BJ (cell line): ENCODE measurements at places on chromosomes 7 and 10.

- DNase-seq: peak; percentile 57
These were observed 89.6 kb downstream of the PPP1R17 start for GRCh38 chr7:31776616-31777015.

DNA sequence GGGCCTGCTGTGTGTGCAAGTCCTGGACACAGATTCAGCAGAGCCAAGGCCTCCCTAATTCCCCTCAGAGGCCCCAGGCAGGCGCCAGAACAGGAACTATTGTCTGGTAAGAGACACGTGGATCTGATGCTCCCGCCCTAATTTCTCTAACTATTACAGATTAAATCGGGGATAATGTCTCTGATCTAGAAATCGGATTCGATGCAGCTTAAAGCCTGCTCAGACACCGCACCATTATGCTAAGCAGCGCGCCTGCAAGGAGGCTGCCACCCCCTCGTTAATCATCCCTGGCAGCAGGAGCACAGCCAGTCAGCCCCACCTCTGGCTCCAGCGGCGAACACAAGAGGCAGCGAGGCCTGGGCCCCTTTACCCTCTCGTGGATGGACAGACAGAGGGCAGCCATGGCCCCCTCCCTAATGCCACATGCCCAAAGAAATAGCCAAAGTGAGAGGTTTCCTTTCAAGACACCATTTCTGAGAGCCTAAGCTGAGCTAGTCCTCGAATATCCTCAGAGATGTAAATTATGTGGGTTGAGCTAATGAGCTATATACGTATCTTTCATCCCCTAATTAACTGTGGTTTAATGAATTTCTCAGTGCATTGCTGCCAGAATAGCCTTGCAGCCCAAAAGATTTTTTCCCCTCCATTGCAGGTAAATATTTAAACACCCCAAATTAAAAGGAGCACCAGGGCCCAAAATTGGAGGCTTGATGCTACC, 122.1 kb downstream of the GRID1 start:
- no peak for DNase-seq

GRCh38 chr10:10499839-10500238, 517.8 kb upstream of the CELF2 start:
- DNase-seq: no peak

- DNase-seq: no peak
These were observed 14.9 kb upstream of the LGI1 start for GRCh38 chr10:93742633-93743349.

DNA sequence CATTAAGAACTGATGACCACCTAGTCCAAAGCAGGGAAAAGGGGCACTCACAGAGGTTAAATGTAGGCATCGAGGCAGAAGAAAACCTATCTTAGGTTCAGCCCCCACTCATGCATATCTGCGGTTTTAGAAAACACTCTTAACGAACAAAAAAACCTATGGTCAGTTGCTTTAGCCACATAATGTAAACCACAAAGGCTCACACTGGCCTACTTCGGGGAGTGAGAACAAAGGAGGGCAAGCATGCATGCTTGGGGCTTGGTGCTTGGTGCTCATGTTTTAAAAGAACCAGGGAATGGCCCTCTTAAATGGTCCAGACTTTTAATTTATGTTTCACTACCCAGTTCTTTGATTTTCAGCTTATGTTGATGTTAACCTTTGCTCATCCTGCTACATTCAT, 14.2 kb downstream of the INSYN2A start:
- DNase-seq: no peak

GRCh38 chr7:77697535-77697831, 1.2 kb downstream of the RSBN1L start:
- DNase-seq: no peak

- DNase-seq: no peak
These were observed 13.6 kb upstream of the MSS51 start for GRCh38 chr10:73446926-73447325.

DNA sequence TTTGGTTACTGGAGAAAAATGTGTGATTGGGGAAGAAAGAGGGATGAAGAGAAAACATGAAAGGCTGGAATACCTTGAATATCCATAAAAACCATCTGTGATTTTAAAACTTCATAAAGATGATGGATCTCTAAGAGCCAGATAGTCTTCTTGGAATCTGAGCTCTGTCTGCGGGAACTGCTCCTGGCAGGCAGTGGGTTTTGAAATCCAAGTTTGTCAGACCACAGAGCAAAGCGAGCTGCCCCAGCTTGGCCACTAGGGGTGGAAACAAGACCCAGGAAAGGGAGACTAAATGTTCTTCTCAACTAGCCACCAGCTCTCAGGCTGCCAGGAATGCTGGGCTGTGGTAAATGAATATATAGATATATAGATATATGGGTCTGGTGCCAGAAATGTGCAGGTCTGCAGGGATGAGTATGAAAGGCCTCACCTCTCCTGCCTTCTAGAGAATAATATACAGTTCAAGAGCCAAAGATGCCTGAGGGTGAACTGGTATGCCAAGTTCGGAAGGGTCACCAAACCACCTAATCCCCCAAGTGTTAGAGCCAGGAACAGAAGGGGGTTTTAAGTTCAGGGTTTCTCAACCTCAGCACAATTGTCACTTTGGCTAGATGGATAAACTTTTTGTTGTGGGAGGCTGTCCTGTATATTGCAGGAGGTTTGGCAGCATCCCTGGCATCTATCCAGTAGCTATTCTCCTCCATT, 208.8 kb downstream of the KCNMA1 start:
- DNase-seq: no peak

- no peak for DNase-seq
These were observed 9.6 kb downstream of the ESYT2 start for GRCh38 chr7:158819571-158820203.

- no peak for DNase-seq
These were observed 6.7 kb downstream of the ZNF518A start for GRCh38 chr10:96136810-96137209.

DNA sequence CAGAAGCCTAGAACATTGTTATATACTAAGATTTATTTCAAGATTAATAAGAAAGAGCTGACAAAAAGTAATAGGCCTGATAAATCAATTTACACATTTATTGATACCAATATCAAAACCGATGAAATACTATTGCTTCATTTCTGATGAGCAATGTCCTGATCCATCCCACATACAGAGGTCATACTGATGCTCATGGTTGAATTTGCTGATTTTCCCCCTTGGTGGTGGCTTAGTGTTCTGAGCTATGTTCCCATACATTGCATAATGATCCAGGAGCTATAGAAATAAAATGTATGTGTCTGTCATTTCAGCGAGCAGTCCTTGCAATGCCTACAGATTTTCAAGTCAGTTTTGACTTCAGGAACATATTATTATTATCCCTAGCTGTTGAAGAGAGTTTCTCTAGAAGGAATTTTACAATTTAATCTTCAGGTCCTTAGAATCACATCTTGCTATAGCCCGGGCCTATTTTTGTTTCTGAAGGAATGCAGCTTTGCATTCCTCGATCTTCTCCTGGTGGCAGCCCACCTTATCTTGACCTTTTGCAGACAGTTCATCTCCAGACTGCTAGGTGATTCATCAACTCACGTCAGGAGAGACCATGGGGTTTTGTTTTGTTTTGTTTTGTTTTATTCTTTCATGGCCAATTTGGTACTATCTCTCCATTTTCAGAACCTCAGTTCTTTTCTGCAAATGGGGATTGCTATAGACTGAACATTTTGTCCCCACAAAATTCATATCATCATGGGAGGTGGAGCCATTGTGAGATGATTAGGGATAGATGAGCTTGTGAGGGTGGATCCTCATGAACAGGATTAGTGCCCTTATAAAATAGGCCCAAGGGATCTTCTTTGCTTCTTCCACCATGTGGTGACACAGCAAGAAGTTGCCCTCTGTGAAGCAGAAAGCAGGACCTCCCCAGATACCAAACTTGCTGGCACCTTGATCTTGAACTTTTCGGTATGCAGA, 465.6 kb upstream of the IGFBP3 start:
- DNase-seq: no peak

- DNase-seq: no peak
These were observed 143.5 kb downstream of the PIP4K2A start for GRCh38 chr10:22570733-22571430.

DNA sequence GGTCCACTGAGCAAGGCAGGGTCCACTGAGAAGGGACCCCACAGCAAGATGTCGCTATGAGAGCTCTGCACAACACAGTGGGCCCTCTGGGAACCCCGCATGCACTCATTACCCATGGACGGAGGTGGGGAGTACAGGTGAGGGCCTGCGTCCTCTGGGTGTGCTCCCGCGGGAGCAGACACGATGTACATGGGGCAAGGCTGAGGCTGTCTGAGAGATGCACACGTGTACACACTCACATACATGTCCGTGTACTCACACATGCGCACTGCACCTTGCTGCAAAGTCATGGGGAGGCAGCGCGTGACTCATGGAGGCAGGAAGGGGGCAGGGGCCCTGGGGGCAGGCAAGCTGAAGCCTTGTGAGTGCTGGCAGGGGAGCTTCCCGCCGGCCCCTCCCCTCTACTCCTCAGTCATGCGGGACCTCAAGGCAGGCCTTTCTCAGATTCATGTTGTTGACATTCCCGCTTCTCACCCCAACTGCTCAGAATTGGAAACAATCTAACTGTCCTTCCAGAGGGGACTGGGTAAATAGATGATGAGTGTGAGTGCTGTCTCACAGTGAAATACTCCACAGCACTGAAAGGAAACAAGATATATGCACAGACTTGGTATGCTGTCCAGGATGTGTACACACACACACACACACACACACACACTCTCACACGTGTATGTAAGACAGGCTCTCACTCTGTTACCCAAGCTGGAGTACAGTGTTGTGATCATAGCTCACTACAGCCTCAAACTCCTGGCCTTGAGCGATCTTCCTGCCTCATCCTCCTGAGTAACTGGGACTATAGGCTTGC, 40.0 kb downstream of the GOLGA7B start:
- no peak for DNase-seq

DNA sequence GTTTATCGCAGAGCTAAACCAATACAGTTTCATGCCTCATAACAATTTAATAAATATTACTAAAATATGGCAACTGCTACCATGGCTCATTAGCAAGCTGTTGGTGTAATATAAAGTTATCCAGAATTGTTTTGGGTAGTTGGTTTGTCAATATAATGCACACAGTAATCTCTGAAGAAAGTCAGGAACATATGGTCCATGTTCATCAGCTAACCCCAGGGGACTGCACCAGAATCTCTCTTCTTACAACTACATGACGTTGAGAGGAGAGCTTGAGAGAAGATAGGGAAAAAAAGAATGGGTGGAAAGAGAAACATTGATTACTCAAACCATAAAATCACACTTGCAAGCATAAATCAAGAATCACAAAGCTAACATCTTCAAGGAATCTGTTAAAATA, 333.7 kb downstream of the NRG3 start:
- no peak for DNase-seq

DNA sequence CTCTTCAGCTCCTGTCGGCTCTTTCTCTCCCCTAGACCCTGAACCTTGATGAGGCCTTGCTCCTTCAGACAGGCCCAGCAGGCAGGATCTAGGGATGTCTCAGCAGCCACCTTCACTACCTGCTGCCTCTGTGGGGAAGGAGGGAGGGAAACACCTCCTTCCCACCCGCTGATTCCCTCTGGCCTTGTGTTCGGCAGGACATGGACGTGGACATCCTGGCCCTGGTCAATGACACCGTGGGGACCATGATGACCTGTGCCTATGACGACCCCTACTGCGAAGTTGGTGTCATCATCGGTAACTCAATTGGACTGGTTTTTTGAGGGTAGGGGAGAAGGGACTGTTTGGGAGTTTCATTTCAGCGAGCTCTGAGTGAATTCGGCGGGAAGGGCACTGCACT, 20.3 kb downstream of the HKDC1 start:
- DNase-seq: no peak

GRCh38 chr7:21986096-21986495, 40.4 kb upstream of the CDCA7L start:
- DNase-seq: no peak

GRCh38 chr10:86345296-86345858, 21.2 kb downstream of the GRID1 start:
- no peak for DNase-seq
